ENCODE measurements at places on chromosomes 7 and 10.

DNA sequence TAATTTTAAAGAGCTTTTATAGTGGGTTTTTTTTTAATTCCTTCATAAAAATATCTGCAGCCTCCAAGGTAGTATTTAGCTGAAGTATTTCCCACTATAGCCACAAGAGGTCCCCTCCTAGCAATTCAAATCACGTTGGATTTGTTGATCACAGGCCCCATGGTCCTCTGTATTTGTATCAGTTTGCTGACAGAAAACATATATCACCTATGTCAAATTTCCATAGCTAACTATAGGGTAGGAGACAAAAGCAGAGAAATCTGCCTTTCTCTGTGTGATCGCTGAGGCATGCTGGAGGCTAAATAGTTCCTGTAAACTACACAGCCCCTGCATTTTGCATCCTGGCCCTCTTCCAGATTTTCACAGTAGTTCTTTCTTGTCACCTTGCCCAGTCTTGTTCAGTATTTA, 1.7 kb upstream of the CTNNA3 start:
- no peak for DNase-seq

DNA sequence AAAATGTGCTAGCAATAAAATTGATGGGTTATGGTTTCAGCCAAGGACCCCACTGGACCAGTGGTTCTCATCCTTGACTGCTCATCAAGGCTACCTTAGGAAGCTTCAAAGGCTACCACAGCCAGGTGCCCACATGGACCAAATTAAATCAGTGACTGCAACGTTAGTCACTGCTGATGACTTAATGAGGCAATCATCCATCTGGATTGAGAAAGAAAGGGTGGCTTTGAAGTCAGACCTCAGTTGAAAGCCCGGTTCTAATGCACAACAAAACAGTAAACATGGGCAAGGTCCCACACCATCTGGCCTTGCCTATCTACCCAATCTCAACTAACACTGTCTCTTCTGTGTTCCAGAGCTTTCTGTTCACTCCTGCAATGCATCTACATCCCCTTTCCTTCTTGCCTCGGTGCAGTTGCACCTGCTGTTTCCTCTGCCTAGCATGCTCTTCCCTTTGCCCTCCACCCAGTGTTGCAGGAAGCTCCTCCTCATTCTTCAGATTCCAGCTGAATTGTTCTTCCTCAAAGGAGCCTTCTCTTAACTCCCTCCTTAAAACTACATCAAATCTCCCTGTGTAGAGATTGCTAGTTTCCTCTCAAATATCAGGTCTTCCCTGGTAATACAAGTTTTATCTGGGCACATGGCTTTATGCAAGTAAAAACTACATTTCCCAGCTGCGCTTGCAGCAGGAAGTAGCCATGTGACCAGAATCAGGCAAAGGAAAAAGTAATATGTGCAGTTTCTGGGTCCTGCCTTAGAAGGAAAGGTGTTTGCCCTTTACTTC, 10.3 kb upstream of the KCNK18 start:
- no peak for DNase-seq

- no peak for DNase-seq
These were observed 36.8 kb downstream of the NACAD start for GRCh38 chr7:45052011-45052410.

DNA sequence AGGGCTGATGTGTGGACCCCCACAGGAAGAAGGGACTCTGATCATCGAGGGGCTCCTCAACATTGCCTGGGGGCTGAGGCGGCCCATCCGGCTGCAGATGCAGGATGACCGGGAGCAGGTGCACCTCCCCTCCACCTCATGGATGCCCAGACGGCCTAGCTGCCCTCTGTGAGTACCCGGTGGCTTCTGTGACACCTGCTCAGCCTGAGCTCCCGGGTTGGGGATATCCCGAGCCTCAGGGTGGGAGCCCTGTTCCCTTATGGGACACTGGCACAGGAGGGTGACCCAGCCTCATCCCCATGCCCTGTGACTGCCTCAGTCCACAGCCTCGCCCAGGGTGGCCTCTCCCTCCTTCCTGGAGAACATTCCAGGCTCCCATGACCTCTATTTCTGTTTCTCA, 3.9 kb upstream of the DEPP1 start:
- no peak for DNase-seq

DNA sequence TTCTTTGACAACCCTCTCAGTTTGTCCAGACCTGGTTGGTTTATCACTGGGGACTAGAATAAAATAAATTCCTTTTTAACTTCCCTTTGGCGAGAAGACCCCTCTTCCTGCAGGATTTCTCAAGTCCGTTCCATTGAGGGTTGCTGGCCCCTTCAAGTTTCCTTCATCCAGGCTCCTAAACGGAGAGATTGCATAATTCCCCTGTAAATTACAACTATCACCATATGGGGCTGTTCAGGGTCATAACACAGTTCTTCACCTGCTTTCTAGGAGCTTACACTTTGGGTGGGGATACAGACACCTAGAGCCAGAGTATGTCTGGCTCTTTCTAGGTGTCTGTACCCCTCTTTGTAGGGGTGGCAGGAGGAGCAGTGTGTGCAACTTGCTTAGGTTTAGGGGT, 3.3 kb upstream of the COPS6 start:
- DNase-seq: no peak

- no peak for DNase-seq
These were observed 421.0 kb downstream of the PTPRN2 start for GRCh38 chr7:158166386-158167340.
